ENCODE measurements at places on chromosomes 3 and 15.
A peak's percentile ranks its signal among the peaks of the same experiment; 100 is the strongest.

- peak; percentile 44 for DNase-seq
Measured at GRCh38 chr3:43207628-43208085, 78.7 kb upstream of the SNRK start.

GRCh38 chr3:70982700-70983140, 600.8 kb downstream of the FOXP1 start:
- peak; percentile 75 for DNase-seq

DNA sequence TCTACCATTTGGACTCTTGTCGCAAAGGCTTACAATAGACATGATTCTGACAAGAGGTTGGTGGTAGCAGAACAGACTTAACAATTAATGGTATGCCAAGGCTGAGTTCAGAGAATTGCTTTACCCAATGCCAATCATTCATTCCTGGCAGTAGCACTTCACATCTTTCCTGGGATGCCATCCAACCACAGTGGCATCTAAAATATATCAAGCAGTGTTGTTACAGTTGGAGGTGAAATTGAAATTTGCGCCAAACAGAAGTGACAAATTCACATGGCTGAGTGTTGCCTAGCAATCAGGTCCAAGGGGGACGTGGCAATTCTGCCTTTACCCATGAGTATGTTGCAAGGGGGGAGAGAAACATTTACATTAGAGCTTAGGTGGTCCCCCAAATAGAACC, 21.0 kb upstream of the DPH6 start:
- no peak for DNase-seq

DNA sequence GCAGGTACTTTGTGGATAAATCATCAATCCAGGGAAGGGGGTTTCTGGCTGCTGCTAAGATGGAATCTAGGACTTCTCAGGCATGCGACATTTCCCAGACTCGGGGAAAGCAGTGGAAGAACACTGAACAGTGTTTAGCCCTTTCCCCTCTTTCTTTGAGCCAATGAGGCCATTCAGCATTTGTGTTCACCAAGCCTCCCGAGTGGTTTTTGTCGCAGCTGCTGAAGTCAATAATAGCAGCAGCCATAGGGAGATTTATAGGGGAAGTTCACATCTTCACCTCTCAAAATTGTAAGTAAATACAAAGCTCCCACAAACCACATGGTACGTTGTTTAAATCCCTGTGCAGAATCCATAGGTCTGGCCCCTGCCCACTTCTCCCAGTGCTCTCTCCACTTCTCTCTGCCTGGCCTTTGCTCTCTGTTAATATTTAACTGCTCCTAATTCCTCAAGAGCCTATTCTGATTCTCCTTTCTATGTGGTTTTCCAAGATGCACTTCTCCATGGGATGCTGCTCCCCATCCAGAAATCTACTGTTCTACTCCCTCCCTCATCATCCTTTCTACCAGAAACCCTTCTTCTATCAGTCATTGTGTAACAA, 230.7 kb downstream of the SHQ1 start:
- DNase-seq, result no peak

DNA sequence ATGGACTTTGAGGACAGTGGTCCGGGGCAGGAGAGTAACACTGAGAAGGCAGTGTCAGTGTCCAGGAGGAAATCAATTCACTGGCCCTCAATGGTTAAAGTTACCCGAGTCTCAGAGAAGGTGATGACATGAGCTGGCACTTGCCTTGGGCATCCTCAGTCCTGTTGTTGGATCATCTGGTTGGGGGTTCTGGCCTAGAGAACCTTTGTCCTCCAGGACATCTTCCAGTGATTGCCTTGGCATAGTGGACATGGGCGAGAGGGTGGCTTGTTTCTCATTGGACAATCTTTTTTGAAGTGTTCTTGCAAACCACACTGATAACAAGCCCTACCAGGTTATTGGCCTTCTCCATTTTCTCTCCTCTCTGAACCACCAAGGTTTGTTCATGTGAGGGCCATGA, 83.4 kb upstream of the TERB2 start:
- no peak for DNase-seq

GRCh38 chr3:139571711-139572110, 32.2 kb upstream of the RBP1 start:
- no peak for DNase-seq

- no peak for DNase-seq
Measured at GRCh38 chr3:119595639-119596334, 1.9 kb upstream of the PLA1A start.

DNA sequence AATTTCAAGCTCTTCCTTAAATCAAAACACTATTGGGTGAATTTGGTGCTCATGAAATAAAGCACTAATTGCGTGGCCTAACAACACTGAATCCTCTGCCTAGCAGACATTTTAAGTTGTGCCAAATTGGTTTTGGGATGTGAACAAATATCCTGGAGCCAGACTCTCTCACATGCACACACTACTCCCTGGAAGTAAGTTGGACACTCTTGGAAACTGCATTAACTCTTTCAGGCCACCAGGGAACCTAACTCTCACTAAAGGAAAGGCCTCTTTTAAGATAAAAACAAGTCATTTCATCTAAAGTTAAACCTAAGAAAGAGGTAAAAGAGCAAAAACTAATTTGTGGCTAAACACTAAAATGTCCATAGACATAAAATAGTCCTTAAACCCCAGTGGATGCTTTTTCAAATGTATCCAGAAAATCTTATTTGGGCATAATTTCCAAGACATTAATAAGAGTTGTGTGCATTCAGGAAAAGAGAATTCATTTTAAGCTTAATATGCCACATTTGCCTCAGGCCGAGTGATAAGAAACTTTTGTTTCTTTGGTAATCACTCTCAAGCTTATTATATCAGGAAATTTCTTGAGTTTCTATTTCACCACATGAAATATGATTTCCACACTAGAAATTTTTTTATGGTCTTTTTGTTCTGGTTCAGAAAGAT, 61.8 kb downstream of the ZBTB20 start:
- DNase-seq, result no peak

GRCh38 chr15:101054116-101054515, 135.0 kb downstream of the LRRK1 start:
- DNase-seq, result no peak

DNA sequence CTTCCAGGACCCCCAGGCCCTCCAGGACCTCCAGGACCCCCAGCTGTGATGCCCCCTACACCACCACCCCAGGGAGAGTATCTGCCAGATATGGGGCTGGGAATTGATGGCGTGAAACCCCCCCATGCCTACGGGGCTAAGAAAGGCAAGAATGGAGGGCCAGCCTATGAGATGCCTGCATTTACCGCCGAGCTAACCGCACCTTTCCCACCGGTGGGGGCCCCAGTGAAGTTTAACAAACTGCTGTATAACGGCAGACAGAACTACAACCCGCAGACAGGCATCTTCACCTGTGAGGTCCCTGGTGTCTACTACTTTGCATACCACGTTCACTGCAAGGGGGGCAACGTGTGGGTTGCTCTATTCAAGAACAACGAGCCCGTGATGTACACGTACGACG, 22.1 kb upstream of the CMSS1 start:
- no peak for DNase-seq

GRCh38 chr15:85800478-85801123, 5.9 kb upstream of the KLHL25 start:
- peak; percentile 34 for DNase-seq

- no peak for DNase-seq
Measured at GRCh38 chr3:96776818-96777217, 37.6 kb upstream of the EPHA6 start.

Measured in fibroblast of skin of right biceps (primary cell).